ELF-1 (cell line): ENCODE measurements at places on chromosomes 2 and 18.

GRCh38 chr2:172811027-172811426 lies 75.4 kb downstream of the RAPGEF4 start:
- no peak for DNase-seq

- DNase-seq: no peak
These were observed 1706.7 kb downstream of the SUCLG1 start for GRCh38 chr2:82752396-82752795.

DNA sequence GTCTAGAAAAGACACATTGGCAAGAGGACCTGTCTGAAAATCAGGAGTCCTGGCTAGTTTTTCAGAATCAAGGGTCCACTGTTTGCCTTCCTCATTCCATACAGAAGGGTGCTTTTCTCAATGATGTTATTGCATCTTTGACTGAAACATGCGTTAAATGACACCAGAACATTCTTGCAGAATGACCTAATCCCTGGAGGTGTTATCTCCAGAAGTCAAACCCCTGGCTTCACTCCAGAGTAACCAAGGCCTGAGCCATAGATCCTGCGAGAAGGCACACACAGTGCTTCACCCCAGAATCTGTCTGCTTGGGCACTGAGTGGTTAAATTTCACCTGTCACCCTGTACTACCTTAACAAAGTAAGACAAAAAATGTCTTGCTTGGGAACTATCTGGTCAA lies 1055.2 kb upstream of the FANCL start:
- DNase-seq: peak; percentile 5

- no peak for DNase-seq
These were observed 62.6 kb downstream of the EMX1 start for GRCh38 chr2:72979896-72980295.

DNA sequence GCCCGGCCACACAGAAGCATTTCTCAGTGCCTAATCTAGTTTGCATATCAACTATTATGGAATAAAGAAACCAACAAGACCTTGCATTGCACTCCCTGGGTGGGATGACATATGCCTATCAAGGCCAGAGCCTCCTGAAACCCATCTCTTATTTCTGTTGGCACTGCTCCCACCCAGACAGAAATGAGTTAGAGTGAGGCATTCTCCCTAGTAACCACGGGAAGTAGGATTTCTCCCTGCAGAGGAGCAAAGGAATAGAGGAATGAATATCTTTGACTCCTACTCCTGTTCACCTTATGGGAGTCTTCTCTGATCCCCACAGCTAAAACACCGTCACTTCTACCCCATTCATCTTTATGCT lies 24.2 kb upstream of the SCYGR1 start:
- DNase-seq: no peak

DNA sequence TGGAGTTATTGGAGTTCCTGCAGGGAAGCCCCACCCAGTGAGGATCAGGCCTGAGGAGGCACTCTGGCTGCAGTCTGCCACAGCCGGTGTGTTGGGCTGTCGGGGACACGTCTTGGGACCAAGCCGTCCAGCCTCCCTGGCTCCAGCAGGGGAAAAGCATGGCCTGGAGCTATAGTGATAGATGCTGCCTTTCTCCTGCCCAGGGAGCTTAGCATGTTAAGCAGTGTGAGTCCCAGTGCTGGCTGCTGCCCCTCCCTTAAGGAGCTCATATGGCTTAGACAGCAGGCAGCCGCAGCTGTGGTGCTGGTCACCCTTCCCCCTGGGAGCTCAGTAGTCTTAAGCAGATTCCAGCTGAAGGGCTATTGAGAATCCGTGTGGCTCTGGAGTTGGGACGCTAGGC lies 78.9 kb downstream of the CERS6 start:
- DNase-seq: peak; percentile 81

DNA sequence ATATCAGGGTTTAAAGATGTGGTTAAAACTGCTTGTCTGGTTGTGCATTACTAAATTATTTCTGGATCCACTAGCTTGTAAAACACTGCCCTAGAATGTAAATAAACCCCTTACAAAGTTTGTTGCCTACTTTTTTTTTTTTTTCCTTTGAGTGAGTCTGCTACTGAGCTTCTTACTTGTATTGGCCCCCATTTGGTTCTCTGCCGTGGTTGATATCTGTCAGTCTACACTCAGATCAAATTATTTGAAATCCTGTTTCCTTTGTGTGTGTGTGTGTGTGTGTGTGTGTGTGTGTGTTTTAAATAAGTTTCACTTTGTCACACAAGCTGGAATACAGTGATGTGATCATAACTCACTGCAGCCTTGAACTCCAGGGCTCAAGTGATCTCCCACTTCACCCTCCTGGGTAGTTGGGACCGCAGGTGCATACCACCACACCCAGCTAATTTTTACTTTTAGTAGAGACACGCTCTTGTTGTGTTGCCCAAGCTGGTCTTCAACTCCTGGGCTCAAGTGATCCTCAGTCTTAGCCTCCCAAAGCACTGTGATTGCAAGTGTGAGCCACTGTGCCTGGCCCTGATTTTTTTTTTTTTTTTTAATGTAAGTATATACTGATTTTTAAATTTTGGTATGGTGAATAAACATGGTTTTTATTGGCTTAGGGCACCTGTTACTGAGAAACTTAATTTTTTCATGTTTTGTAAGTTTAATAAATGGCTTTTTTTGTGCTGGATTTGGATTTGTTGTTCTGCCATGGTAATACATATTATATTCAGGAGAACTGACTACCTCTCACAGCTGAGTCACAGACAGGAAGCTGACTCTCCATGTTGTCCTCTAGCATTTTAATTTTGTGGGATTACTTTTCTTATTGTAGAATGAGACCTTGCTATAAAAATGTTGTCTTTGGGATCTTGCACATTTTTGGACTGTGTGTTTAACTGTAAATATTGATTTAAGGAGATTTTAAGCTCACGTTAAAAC lies 48.5 kb downstream of the MAP4K4 start:
- DNase-seq: no peak

GRCh38 chr18:48320639-48320945 lies 88.6 kb downstream of the ZBTB7C start:
- DNase-seq: no peak

GRCh38 chr2:104502901-104503300 lies 351.0 kb upstream of the POU3F3 start:
- DNase-seq: no peak

DNA sequence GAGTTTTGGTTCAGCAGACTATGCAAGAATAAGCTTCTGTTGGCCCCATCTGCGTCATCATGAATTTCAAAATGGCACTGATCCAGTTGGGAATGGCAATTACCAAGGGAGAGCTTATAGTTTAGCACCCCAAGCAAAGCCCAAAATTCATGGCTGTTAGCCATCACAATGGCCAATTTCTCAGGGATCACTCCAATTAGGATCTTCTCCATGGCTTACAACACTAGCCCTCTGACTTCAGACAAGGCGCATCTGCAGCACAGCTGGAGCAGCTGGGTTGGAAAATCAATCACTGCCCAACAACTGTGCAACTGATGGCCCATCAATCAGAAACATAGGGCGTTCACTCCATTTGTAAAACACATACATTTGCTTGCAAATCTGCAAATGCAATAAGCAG lies 273.6 kb downstream of the SRBD1 start:
- no peak for DNase-seq

- DNase-seq: no peak
These were observed 439.2 kb upstream of the REG3G start for GRCh38 chr2:78586316-78586715.

GRCh38 chr18:68568364-68569155 lies 146.3 kb downstream of the TMX3 start:
- DNase-seq: no peak

GRCh38 chr18:46466234-46467160 lies 190.5 kb downstream of the LOXHD1 start:
- DNase-seq: peak; percentile 86

GRCh38 chr2:32931945-32932709 lies 14.6 kb upstream of the LTBP1 start:
- peak; percentile 73 for DNase-seq

GRCh38 chr2:12320991-12321641 lies 395.6 kb upstream of the TRIB2 start:
- DNase-seq: no peak

GRCh38 chr2:241118737-241119505 lies 16.8 kb upstream of the MTERF4 start:
- no peak for DNase-seq

GRCh38 chr2:20425884-20426283 lies 21.0 kb upstream of the RHOB start:
- DNase-seq: no peak

DNA sequence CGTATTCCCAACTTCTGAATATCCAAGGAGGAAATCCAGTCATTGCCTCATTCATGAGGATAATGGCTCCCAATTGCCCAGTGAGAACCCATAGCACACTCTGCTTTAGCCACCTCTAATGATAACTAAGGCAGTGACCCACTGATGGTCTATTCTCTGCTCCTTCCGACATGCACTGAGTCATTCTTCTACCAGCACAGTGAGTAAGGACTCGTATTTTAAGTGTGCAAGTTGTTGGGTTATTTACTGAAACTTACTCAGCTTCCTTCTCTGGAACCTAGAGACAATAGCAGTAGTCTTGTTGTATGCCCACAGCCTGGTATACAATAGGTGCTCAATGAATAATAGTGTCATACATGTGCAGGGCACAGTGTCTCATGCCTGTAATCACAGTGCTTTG lies 81.1 kb upstream of the ZNF397 start:
- DNase-seq: no peak

- peak; percentile 91 for DNase-seq
These were observed 155.7 kb downstream of the CELF4 start for GRCh38 chr18:37409878-37410277.

DNA sequence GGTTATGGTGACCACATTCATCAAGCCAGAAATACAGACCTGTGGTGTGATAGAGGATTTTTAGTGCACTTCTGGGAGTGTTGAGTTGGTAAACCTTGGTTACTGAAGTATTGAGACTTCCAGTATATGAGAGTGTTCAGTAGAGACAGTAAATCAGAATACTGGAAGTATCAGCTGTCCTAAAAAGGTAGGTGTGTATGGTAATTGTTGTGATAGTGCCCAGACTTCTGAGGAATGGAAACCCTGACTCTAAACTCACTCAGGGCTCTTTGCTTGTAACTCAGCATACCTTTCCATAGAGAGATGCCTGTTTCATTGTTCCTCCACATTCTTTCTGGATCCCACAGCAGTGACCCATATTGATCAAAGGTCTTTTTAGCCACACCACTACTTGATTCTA lies 217.1 kb downstream of the SETBP1 start:
- no peak for DNase-seq

- no peak for DNase-seq
These were observed 204.3 kb downstream of the CAMKMT start for GRCh38 chr2:44566059-44566458.

DNA sequence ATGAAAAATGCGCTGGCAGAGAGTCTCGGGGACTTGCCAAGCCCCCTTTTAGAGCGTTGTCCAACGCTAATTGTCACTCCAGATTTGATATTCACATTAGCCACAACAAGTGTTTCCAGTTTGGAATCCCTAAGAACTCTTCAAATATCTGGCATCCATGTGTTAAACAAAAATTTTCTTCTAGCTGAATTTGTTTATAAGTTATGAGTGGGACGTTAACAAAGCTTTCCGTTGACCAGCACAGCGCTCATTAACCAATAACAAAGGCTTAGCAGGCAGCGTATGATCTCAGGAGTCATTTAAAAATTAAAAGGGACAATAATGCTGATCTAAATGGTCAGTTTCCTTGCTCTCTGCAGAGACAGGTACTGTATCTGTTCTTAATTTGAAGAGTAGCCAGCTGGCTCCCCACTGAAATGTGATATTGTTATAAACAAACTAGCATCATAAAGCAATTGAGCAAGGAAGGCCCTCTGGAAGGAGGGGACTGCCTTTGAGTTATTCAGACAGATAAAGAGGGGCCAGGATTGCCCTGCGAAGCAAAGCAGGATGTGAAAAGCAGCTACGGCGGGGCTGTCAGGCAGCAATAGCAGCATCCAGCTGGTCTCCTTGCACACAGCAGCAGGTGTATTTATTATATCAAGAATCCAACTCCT lies 337.2 kb upstream of the SALL3 start:
- DNase-seq: no peak

DNA sequence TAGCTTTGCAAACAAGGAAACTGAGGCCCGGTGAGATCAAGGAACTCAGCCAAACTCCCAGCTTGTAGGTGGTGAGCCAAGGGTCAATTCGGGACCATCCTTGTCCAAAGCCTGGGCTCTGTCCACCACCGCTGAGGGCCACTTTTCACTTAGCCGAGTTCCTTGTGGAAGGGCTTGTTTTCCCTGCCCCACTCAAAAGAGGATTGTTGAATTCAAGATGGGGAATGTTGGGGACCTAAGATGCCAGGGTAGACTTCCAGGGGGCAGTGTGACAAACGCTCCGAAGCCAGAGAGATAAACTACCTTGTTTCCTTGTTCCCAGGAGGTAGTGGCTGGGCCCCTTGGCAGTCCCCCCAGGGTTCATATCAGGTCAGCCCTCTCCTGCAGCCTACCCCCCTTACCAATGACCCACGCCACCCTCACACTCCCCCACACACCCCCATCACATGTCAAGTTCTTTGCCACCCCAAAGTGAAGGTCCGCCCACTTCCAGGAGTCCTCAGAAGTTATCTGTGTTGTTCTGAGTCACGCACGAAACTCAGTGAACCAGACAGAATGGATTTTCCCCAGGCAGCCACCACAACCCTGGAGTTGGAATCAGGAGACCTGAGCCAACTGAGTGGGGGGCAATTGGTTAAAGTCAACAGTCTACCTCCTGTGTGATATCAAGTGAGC lies 10.3 kb upstream of the ATOH8 start:
- no peak for DNase-seq

- DNase-seq: no peak
These were observed 54.5 kb upstream of the DAPL1 start for GRCh38 chr2:158740621-158741020.

DNA sequence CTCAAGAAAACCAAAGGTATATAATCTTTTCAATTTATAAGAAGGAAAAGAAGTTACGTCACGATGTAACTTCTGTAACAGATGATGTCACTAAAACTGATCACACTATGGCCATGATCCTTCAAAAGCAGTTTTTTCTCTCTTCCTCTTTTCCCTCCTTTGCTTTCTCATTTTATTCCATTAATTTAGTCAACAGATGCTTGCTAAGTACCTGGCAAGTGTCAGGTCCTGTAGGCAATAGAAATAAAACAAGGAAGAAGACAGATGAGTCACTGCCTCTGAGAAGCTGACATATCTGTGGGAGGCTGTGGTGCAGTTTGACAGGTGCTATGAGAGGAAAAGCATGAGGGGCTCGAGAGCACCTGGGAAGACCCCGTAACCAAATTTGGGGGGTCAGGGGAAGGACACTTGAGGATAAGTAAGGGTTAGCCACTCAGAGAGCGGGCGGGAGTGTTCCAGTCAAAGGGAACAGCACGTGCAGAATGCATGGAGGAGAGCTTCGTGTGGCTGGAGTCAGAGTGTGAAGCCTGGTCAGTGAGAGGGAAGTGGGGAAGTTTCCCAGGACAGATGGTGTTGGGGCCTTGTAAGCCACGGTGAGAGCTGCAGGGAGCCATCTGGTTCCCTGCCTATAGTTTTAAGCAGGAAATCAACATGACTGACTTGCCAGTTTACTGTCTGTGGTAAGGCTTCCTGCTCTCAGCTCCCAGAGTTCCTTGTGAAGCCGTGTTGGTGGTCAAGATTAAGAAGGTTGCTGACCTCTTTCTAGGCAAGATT lies 198.8 kb upstream of the FOSL2 start:
- no peak for DNase-seq

- DNase-seq: peak; percentile 55
These were observed 24.6 kb downstream of the NRP2 start for GRCh38 chr2:205706769-205707381.
